CD4-positive, alpha-beta memory T cell (primary cell): ENCODE measurements at places on chromosomes 6 and 20. TPM values are rescaled to one million over a fixed set of nuclear protein-coding genes. Genes with fewer than 3 reads are reported as not detected.

Gene TAAR5
- not detected for total RNA-seq

Gene FILIP1
- not detected for total RNA-seq

GRCh38 chr6:163444077-163444476 is 29.6 kb downstream of the QKI start:
- H3K36me3 ChIP-seq, result no peaks in the 10 kb centered on the region
- no peaks in the 10 kb centered on the region for H3K27me3 ChIP-seq
- H3K4me1 ChIP-seq, result peaks cover 7% of the 10 kb centered on the region
- H3K4me3 ChIP-seq, result no peak overlapping the region
- H3K27ac ChIP-seq, result no peak overlapping the region

Gene BMP5
- total RNA-seq, result not detected

GRCh38 chr6:38503032-38503773 is 136.5 kb downstream of the BTBD9 start:
- H3K27me3 ChIP-seq, result no peaks in the 10 kb centered on the region
- no peaks in the 10 kb centered on the region for H3K4me1 ChIP-seq
- H3K27ac ChIP-seq, result no peak overlapping the region
- H3K36me3 ChIP-seq, result no peaks in the 10 kb centered on the region
- H3K4me3 ChIP-seq, result no peak overlapping the region
